C1 segment of cervical spinal cord (tissue), 14 donors: ENCODE measurements at places on chromosomes 4 and X.

GRCh38 chr4:46999566-46999965, 6.2 kb upstream of the GABRA4 start:
- no peak for DNase-seq

DNA sequence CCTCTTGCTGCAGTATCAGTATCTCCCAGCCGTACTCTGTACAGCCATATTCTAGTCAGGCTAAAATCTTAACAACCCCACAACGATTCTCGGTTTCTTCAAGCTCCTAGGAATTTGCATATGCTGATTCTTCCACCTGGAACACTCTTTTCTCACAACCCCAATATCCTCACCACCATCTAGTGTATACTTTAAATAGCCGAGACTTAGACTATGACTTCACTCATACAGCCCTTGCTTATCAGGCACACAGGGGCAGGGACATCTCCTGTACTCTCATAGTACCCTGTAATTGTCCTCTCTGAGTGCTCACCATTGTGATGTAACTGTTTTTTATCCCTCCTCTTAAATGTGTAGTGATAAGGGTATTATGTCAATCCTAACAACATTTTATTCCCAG, 2126.4 kb upstream of the TENM3 start:
- no peak for DNase-seq

DNA sequence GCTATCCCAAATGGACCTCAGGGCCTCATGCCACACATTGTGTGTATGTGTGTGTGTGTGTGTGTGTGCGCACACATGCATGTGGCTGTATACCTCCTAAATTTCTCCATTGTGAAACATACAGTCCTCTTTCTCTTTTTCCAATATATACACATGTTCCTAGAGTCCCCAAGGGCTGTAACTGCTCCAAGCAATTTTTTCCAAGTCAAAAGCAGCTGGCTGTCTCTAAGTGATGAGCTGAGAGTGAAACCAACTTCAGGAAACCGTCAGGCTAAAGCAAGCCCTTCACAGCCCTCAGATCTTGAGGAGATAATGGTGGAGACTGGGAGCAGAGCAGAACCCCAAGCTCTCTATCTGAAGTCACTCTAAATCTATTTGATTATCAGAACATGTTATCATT, 496.1 kb upstream of the DIPK2B start:
- DNase-seq, result no peak

DNA sequence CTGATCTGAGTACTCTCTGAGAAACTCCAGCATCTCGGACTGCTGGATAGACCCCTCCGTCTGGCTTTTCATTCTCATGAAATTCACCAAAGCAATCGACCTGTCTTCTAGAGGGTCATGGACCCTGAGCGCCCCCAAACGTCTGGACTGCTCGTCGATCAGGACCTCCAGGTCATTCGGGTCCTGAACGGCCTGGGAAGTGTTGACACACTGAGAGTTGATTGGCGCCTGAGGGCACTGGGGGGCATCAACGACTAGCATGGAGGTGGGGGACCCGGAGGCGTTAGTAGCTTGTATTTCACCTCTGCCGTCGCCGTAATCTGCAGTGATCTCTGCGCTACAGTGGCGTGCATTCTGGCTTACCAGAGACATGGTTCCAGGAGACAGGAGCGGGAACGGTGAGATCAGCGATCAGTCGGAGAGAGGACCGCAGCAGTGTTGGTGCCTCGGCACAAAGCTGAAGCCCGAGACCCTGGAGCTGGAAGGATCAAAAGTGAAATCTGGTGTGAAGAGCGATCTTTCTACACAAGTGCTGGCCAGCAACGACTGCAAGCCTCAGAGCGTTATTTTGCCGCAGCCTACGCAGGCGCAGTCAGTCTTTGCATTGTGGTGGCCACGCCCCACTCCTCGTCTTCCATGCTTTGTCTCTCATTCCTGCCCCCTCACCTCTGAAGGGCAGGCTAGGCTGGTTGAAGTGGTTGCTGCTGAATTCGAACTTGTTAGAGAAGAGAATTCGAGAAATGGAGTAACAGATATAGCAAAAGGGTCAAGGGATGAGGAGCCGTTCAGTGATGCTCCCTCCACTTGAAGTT, at the start of gene MAGEE2:
Gene MAGEE2 (minus strand): TSS at position 575 of the 812 bp plus-strand sequence. CDS start 203 bp downstream, at position 372.
- DNase-seq, result no peak

DNA sequence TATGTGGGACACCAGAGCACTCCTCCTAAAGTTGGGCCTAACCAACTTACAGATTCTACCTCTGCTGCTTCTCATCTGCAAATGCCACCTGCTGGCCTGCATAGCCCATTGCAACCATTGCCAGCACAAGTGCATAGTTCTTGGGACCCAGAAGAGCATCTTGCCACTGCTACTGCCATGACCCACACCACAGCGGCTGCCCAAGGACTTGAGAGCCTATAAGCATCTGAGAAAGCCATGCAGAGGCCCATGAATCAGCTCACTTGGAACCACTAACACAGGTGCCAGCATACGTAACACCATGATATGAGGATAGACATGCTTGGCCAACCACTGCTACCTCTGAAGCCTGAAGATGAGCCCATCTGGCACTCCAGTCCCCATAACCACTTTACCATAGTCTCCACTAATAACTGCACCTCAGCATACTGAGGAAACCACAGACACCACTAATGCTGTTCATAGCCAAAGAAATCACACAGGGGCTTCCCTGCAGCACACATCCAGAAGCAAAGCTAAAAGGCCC, 258.1 kb upstream of the AGTR2 start:
- no peak for DNase-seq

- DNase-seq, result no peak
Observed at GRCh38 chr4:40800064-40800463, 50.3 kb downstream of the NSUN7 start.

DNA sequence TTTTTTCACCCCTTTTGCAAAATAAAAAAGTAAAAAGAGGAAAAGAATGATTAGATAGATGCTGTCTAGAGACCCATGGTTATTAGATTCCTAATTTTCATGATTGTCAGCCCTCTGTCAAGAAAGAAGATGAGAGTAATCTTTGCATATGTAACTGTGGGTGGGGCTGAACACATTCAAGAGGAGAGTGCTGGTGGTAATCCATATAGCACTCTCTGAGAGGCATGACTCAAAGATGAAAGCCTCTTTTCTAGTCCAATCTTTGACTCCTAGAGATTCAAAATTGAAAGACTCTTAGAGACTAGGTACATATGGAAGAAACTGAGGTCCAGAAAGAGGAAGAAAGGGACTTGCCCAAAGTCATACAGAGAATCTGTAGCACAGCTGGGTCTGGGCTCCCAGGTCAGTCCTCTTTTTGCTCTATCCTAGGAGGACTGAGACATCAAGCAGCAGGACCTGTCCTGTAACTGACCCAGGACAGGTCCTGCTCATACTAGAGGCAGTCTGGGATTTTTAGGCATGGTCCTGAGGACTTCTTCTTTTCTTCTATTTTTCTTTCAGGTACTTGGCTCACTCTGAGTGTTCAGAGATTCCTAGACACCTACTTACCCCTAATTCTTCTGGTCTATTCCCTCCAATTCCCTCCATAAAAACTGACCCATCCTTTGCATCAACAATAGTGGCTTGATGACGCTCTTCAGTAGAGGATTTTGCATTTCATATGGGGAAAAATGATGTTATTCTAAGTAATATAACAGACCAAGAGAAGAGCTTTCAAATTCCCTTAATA, 23.8 kb downstream of the VSIG4 start:
- no peak for DNase-seq

DNA sequence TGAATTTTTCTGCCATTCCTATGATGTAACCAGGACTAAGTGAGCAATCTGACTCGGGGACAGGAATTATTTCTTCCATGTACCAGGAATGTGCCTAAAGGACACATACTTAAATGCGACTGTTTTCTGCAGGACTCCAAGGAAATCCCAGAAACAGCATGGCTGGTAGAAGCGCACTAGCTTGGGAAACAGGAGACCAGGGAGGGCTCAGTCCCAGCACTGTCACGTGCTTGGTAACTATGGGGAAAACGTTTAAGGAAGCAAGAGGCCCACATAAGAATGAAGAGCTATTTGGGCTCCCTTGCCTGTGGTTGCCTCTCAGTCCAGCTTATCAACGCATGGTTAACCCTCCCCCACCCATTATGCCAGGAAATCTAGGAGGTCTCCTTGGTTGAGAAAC, 19.6 kb downstream of the MPP1 start:
- DNase-seq, result no peak

- no peak for DNase-seq
Observed at GRCh38 chr4:20809812-20810211, 109.6 kb downstream of the PACRGL start.

GRCh38 chr4:2436301-2436700, 17.5 kb downstream of the CFAP99 start:
- peak; percentile 27 for DNase-seq

GRCh38 chr4:42716996-42717395, 60.1 kb upstream of the ATP8A1 start:
- no peak for DNase-seq

DNA sequence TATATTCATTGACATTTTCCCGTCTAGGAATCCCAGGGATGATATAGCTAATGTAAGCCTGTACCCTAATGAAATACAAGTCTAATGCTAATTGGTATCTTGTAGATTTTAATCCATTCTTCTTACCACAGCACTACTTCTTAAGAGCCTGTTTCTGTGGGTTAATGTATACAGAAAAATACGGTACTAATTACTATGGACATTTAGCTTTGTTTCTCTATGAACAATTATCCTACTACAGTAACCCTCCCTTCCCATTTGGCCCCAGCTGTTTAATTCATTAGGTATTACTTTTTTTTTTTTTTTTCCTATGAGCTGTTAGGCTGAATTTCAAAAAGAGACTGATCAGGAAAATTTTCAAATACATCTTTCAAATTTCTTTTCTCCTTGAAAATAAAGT, 245.1 kb upstream of the SLC7A11 start:
- no peak for DNase-seq

DNA sequence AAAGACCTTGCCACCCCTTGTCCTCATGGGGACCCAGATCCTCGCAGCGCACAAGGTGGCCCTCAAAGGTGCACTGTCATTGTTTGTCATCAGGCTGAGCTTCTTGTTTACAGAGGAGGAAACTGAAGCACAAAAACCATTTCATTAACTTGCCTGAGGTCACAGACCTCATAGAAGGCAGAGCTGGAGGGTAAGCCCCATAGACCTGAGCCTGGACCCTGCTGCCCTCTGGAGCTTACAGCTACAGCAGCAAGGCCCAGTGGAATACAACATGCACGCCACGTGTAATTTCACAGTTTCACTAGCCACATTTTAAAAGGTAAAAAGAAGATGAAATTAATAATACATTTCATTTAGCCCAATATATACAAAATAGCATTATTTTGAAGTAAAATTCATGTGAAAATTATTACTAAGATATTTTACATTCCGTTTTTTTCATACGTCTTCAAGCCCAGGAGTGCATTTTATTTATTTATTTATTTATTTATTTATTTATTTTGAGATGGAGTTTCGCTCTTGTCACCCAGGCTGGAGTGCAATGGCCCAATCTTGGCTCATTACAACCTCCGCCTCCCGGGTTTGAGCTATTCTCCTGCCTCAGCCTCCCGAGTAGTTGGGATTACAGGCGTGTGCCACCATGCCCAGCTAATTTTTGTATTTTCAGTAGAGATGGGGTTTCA, 8.8 kb downstream of the JAKMIP1 start:
- DNase-seq, result no peak

- no peak for DNase-seq
Observed at GRCh38 chr4:23819041-23819511, 70.8 kb downstream of the PPARGC1A start.
